ENCODE measurements at places on chromosomes 5 and 9.

DNA sequence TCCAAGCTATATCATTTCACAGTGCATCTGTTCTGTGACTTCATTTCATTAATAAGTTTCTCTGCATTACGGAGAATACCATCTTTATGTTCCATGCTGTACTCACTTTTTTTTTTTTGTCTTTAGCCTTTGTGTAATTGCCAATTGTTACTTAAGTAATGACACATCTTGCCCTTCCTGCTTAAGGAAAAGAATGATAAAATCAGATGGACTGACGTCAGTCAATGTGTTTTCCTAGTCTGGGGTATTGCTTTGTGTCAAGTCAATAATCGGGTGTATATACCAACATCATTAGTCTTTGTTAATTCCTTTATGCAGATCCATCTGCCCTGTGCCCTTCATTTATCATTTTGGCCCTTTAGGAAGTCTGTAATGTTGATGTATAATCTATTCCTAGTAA is 133.5 kb downstream of the CD180 start:
- DNase-seq, result no peak

GRCh38 chr5:133245191-133246052 is 193.6 kb downstream of the HSPA4 start:
- DNase-seq, result peak; percentile 26

DNA sequence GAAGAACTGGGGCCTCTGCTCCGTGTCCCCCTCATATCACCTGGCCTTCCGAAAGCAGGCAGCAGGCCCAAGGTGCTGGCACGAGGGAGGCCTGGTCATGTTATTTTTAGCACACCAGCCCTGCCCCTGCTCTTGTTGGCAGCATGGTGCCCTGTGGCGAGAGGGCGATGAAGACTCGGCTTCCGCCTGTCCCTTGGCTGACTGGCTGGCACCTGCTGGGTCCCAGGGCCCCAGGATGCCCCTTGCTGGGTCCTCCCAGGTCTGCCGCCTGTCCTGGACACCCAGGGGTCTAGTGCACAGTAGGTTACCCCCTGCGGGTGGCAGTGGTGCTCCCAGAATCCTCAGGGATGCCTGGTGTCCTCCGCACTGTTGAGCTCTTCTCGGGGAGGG is 77.0 kb downstream of the RXRA start:
- no peak for DNase-seq

DNA sequence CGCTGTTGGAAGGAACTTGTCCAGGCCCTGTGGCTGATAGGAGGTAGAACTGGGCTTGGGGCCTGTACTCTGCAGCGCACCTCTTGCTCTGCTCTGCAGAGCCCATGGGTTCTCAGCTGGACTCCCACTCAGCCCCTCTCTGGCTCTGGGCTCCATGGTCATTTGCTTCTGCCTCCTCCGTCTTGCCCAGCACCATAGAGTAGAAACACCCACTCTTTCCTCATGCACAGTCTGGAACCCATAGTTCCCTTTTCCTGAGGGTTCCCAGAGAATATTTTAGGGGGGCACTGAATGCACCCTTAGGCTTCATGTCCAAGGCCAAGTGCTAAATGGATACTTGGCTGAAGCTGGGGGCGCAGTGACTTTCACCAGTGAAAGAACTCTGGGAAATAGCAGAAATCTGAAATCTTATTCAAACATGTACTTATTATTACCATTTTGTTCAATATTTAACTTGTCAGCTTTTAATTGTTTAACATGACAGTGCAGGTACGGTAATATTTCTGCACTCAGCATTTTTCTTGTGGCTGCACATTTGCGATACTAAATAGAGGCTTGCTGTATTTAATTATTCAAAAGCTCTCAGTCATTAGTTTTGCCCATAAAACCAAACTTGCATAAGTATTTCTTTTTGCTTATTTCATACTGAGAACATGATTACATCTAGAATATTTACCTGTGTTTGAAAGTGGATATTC is 31.5 kb downstream of the GALNT12 start:
- no peak for DNase-seq

DNA sequence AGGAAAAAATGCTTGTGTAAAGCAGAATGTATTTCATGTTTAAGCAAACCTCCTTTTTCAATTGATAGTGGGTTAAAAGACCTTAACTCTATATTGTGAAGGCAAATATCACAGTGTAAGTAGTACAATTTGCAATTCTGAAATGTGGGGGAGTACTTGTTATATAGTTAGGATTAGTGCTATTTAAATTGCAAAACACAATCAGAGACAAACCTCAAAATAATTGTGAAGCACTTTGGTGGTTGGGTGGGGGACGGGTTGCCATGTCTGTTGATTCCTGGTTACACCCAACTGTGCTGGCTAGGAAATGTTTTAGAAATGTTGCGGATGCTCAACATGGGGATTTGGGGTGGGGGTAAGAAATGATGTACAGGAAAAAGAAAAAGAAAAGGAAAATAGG is 37.4 kb downstream of the EGFLAM start:
- DNase-seq, result no peak

DNA sequence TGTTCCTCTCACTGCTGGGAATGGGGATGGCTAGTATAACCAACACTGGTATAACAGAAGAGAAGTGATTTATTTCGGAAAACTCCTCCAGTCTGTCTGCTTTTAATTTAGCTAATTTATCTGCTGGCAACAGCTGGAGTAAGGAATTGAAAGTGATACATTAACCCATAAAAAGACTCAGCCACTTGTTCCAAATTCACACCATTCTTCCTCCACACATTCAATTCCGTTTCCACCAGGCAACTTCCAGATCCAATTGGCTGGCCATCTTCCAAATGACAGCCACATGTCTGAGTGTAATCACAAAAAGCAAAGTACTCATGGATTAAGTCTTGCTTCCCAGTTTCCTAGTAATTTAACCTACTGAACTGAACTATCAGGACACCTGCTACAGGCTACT is 77.1 kb upstream of the RETREG1 start:
- DNase-seq, result no peak
